Hepatocyte (in vitro differentiated cells): ENCODE measurements at places on chromosomes 7 and 10. TPM values are rescaled to one million over a fixed set of nuclear protein-coding genes. Genes with fewer than 3 reads are reported as not detected.

DYDC2 gene
- 0.72 TPM in 1 of 2 replicates, not detected in the other for polyA plus RNA-seq

GRK5 gene
- polyA plus RNA-seq: 7.6 and 8.7 TPM in 2 replicates

PLCE1 gene
- 4.7 and 5.2 TPM in 2 replicates for polyA plus RNA-seq

TCERG1L gene
- 0.26 and 0.73 TPM in 2 replicates for polyA plus RNA-seq

SLC26A3 gene
- 4.2 and 8.1 TPM in 2 replicates for polyA plus RNA-seq

PTPN20 gene
- polyA plus RNA-seq: not detected in 2 replicates

TMEM213 gene
- polyA plus RNA-seq: 0.93 TPM in 1 of 2 replicates, not detected in the other

EPO gene
- 0.11 TPM in 1 of 2 replicates, not detected in the other for polyA plus RNA-seq

ABCB1 gene
- 6.5 and 7.9 TPM in 2 replicates for polyA plus RNA-seq

IL6 gene
- 3.4 and 3.5 TPM in 2 replicates for polyA plus RNA-seq

PTPRZ1 gene
- polyA plus RNA-seq: 0.41 and 1.0 TPM in 2 replicates

CALML5 gene
- polyA plus RNA-seq: not detected in 2 replicates

NOLC1 gene
- 46.2 and 49.5 TPM in 2 replicates for polyA plus RNA-seq

PHYHIPL gene
- polyA plus RNA-seq: 5.0 and 6.8 TPM in 2 replicates

MYL7 gene
- 6.9 and 8.9 TPM in 2 replicates for polyA plus RNA-seq

TUBAL3 gene
- polyA plus RNA-seq: 0.58 TPM in 1 of 2 replicates, not detected in the other

MUC3A gene
- 9.4 and 10.6 TPM in 2 replicates for polyA plus RNA-seq

CALHM1 gene
- polyA plus RNA-seq: 0.11 TPM in 1 of 2 replicates, not detected in the other

HOXA7 gene
- 1.0 TPM in 1 of 2 replicates, not detected in the other for polyA plus RNA-seq

MAD1L1 gene
- polyA plus RNA-seq: 30.7 TPM in 2 replicates

UCN3 gene
- polyA plus RNA-seq: not detected in 2 replicates

IKZF5 gene
- polyA plus RNA-seq: 5.9 and 8.5 TPM in 2 replicates

UTF1 gene
- not detected in 2 replicates for polyA plus RNA-seq

TBXAS1 gene
- polyA plus RNA-seq: 3.9 and 4.1 TPM in 2 replicates

AP1S1 gene
- 31.1 and 32.0 TPM in 2 replicates for polyA plus RNA-seq

HOXA5 gene
- polyA plus RNA-seq: 0.41 and 0.92 TPM in 2 replicates

DNAJC2 gene
- 33.7 and 38.2 TPM in 2 replicates for polyA plus RNA-seq

OR9A4 gene
- not detected in 2 replicates for polyA plus RNA-seq

GHRHR gene
- polyA plus RNA-seq: 0.85 TPM in 1 of 2 replicates, not detected in the other

HMX3 gene
- not detected in 2 replicates for polyA plus RNA-seq

AKR1C2 gene
- 35.0 and 51.7 TPM in 2 replicates for polyA plus RNA-seq

VAX1 gene
- not detected in 2 replicates for polyA plus RNA-seq

DENND2A gene
- polyA plus RNA-seq: 8.4 and 8.8 TPM in 2 replicates

PRKCQ gene
- 0.21 and 0.97 TPM in 2 replicates for polyA plus RNA-seq

CLDN4 gene
- 880 and 909 TPM in 2 replicates for polyA plus RNA-seq

SFRP4 gene
- 1.2 and 1.3 TPM in 2 replicates for polyA plus RNA-seq

PSD gene
- polyA plus RNA-seq: 20.1 and 21.5 TPM in 2 replicates

UCMA gene
- not detected in 2 replicates for polyA plus RNA-seq

MSMB gene
- 10.0 and 11.0 TPM in 2 replicates for polyA plus RNA-seq

TRPV5 gene
- not detected in 2 replicates for polyA plus RNA-seq

PKD2L1 gene
- 0.88 and 1.9 TPM in 2 replicates for polyA plus RNA-seq

C1QL3 gene
- 0.52 and 0.82 TPM in 2 replicates for polyA plus RNA-seq

ADAM22 gene
- 1.6 and 3.4 TPM in 2 replicates for polyA plus RNA-seq

TFR2 gene
- 11.1 and 16.8 TPM in 2 replicates for polyA plus RNA-seq

FGFR2 gene
- 41.3 and 50.8 TPM in 2 replicates for polyA plus RNA-seq

CDNF gene
- 2.3 and 2.4 TPM in 2 replicates for polyA plus RNA-seq

DGKB gene
- 0.28 and 0.35 TPM in 2 replicates for polyA plus RNA-seq

LIPF gene
- not detected in 2 replicates for polyA plus RNA-seq

AMZ1 gene
- polyA plus RNA-seq: 1.4 TPM in 1 of 2 replicates, not detected in the other

TLX1 gene
- polyA plus RNA-seq: 0.68 TPM in 1 of 2 replicates, not detected in the other

TSPAN15 gene
- 58.5 and 66.4 TPM in 2 replicates for polyA plus RNA-seq

TLL2 gene
- 0.15 and 0.76 TPM in 2 replicates for polyA plus RNA-seq

INMT gene
- 17.4 and 22.0 TPM in 2 replicates for polyA plus RNA-seq
